ENCODE measurements at places on chromosomes 4 and X.

DNA sequence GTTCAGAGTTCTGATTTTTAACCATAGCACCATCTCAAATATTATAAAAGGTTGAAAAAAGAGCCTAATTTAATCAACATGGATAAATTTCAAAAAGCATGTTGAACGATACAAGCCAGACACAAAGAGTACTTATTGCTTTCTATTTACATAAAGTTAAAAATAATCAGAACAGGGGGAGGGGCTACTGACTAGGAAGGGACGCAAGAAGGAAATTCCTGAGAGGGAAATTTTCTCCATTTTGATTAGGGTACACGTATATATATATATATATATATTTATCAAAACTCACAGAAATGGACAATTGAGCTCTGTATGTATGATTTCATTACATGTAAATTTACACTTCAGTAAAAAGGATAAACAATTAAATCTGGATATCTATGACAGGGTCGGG is 482 bp upstream of the MBTPS2 start:
- DNase-seq, result no peak

DNA sequence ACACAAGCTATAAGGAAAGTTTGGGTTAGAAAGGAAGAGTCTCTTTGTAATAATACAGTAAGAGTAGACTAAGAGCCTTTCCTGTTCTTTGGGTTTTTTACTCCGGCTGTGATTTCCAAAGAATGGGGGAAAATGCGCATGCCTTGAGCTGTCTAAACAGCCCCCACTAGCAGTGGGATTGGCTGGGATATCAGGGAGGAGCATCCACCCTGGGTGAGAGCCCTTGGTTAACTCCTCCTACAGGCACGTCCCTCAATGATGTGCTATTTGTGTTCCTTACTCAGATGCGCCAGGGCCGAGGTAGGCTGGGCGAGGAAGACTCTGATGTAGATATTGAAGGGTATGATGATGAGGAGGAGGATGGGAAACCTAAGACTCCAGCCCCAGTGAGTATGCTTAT is 74.0 kb upstream of the OGT start:
- no peak for DNase-seq

DNA sequence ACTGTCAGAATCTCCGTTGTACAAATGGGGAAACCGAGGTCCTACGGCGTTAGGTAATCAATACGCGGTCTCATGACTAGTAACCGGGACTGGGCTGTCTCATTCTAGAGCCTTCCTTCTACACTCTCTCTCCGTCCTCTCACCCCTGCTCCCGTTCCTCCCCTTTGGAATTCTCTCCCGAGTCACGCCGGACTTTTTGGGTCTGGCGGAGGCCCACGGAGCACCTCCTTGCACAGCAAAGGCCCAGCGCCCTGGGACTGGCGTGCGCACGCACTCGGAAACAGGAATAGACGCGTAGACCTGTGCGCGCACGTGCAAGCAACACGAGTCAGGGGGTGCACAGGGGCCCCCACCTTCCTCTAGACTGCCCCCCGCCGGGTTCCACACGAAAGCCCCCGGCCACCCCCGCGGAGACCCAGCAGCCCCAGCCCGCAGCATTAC is 361 bp downstream of the QDPR start:
- peak; percentile 56 for DNase-seq

DNA sequence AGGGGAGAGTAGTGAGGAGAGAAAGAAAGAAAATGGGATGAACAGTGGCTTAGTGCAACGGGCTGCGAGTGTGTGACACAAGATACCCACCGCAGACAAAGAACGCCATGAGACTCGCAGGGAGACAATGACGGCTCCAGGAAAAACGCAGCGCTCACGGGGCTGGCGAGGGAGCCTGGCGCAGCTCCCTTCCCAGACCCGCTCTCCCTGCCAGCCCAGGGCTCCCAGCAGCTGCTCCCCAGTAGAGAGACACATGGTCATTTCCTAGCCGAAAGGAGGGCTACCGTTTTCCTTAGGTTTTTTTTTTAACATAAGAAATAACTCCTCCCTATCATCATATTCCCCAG is 149.5 kb downstream of the MAML3 start:
- DNase-seq, result no peak

DNA sequence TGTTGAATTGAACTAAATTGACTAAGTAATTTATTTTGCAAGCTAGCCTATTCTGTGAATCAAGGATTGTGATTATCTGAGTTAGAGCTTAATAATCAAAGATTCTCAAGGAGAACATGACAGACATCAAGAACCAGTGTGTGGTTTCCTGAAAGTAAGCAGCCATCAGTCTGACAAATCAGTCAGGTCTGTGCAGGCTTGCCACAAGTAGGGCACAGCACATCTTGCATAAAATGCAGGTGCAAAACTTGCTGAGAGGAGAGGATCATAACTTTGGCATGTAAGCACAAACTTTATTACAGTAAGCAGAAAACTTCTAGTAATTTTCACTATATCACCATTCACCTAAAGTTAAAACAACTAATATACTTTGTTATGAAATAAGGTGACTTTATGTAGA is 22.5 kb downstream of the FAM241A start:
- peak; percentile 7 for DNase-seq

DNA sequence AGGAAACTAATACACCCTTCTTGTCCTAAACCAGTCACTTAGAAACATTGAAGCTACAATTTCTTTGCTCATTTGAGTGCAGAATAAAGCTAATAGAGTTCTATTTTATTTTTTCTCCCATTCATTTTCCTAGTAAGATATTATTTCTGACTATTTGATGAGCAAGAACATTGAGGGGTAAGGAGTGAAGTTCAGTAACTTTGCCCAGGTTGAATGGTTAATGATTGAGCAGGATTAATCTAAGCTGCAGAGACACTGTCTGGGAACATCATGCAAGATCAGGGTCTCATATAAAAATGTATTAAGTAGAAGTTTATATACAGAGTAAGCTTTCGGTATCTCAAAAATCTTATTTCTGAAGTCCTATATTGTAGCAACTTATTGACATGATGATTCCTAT is 102.4 kb upstream of the LIMCH1 start:
- no peak for DNase-seq

- DNase-seq, result no peak
These were observed 11.0 kb downstream of the PKD2 start for GRCh38 chr4:88018466-88018865.

- DNase-seq, result no peak
These were observed 76.5 kb downstream of the ZNF518B start for GRCh38 chr4:10380735-10381134.
